ENCODE measurements at places on chromosomes 16 and 17.
A peak's percentile ranks its signal among the peaks of the same experiment; 100 is the strongest.

- DNase-seq, result no peak
Observed at GRCh38 chr16:11501632-11502031, 85.1 kb downstream of the LITAF start.

DNA sequence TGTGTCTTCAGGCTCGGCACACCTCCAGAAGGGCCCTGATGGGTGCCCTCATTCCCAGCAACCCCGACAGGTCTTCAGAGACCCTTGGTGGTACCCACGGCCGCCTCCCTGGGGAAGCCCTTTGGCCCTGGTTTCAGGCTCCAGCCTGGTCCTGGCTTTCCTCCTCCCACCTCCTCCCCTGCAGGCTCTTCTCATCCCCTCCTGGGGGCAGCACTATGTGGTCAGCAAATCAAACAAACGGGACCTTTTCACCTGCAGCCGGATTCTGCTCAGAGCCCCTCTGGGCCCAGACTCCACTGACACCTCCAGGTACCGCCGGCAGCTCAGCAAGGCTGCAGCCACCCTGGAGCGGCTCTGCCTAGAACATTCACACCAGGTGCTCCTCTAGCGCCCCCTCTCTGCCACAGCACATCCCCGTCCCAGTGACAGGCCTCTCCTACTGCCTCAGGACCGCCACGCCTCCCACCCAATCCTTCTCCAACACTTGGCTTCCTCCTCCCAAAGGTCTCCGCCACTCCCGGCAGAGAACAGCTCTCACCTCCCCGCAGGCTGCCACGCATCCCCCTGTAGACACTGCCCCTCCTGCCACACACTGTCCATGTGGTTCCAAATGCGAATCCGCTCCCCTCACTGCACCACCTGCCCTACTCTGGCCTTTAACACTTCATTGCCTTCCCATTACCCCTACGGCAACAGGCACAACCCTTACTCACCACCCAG, 12.0 kb downstream of the CORO7 start:
- DNase-seq, result no peak

DNA sequence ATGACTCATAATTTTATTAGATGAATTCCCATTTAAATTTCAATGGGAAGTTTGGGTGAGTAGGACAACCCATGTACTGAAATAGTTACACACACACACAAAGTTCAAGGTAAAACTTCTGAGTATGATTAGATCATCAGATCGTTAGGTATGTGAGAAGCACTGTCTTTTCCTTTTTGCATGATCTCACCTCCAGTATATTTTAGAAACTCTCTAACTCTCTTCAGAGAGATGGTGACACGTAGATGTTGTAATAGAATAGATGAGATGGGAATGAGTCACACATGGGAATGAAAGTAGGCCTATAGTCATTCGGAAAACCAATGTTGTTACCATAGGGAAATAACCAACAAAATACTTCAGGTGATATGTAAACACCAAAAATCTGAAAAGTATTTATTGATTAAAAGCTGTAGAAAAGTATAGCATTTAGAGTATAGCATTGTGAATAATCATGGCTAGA, 22.2 kb downstream of the KRT23 start:
- DNase-seq, result no peak

DNA sequence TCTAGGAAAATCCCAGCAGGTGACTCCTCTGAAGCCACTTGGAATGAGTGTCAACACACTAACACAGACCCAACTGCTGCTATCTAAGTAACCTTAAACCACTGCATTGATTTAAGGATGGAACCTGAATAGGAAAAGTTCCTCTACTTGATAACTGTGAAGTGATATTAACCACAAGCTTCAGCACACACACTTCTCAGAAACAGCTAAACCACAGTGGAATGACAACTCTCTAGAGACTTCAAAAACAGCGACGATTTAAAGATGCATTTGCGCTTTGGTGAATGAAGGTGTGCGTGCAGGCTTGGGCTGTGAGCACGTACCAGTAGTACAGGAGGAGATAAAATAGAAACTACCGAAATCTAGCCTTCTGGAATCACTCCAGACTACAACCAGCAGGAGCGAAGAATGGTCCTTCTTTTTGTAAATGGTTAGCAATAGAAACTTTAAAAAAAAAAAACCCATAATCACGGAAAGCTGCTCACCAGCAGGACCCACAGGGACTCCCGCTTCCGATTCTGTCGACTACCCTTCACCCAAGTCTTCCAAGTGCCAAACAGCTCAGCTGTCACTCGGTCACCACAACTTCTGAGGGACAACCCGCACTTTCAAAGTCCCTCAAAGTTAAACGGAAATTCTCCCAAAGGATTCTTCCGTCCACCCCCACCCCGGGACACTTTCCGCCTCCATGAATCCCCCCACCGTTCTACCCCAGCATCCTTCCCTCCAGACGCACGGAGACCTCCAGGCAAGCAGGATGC, 137.7 kb upstream of the CORO6 start:
- DNase-seq, result no peak

- DNase-seq, result no peak
Observed at GRCh38 chr16:49601576-49601975, 228.0 kb downstream of the C16orf78 start.

DNA sequence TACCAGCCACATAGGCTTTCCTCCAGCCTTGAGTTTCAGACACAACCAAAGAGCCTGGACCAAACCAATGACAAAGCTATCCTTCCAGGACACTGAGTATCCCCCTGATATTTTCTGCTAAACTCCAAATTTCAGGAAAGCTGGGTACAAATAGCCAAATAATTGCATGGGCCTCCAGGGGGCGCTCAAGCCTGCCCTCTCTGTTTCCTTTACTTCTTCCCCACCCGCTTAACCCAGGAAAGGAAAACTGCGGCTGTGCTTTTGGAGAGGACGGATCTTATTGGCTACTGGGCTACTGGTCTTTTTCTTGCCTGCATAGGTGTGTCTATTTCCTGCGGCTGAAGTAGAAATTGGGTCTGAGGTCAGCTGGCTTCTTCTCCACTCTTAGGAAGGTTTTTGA, 30.1 kb downstream of the GNGT2 start:
- peak; percentile 21 for DNase-seq

DNA sequence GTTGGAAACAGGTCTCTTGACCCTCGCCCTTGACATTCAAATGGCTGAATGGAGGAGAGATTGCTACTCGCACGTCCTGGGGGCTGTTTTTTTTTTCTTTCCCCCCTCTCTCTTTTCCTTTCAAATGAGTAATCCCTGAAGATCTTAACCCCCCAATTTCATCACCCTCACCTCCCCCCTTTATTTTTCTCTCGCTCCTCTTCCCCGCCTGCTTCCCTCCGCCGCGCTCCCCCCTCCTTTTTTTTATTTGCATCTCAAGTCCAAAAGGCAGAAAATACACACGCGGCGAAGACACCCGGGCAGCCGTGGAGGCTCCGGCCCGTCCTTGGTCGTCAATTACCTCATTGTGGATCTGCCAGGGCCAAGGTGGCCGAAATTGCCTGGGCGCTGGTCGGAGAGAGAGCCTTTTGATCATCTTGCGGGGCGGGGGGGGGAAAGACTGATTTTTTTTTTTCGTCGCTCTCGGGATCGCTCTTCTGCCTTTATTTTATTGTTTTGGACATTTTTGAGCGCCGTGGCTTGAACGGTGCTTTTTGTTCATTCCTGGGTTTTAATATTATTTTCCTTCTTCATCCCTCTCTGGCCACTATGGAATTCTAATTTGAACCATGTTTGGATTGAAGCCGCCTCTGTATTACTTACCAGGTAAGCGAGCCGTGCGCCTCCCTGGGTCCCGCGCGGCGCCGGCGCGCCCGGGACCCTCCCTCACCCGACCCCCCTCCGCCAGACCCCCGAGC, 57.2 kb upstream of the GSE1 start:
- peak; percentile 58 for DNase-seq

DNA sequence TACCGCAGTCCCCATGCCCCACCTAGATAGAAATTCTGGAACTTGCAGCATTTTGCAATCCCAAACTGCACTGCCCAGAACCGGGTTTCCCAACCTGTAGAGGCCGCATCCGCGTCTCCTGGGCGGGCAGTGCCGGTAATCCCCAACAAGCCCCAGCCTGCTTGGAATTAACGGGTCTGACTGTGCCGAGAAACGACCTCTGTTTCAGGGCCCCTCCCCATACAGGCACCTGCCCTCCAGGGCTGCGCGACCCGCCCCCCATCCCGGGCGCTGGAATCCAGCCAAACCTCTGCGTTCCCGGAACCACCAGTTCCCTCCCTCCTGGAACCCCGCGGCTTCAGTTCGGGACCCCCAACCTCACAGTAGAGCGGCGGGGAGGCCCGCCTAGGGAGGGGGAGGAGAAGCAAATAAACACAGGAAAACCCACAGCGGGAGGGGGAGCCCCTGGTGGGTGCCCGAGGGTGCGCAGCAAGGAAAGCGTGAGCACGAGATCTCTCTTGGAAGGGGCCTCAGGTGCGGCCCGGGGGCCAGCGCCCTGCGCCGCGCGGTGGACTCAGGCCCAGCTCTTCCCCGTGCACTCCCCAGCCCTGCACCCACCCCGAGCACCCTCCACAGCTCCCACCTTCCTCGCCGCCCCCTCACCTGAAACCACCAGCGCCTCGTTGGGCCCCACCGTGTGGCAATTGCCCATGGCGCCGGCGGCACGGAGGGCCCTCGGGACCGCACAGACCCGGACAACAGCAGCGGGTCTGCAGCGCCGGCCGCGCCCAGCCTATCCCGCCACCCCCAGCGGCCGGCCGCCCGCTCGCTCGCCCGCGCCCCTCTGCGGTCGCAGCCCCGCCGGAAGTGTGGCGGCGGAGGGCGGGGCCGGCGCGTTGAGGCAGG, at the start of gene FLOT2:
Gene FLOT2, minus strand, starts transcription at position 850 of the 885 bp plus-strand sequence. Its CDS starts 159 bp downstream, at position 691.
- DNase-seq, result peak; percentile 62

GRCh38 chr17:31517524-31517923, 126.0 kb downstream of the RAB11FIP4 start:
- DNase-seq, result no peak

DNA sequence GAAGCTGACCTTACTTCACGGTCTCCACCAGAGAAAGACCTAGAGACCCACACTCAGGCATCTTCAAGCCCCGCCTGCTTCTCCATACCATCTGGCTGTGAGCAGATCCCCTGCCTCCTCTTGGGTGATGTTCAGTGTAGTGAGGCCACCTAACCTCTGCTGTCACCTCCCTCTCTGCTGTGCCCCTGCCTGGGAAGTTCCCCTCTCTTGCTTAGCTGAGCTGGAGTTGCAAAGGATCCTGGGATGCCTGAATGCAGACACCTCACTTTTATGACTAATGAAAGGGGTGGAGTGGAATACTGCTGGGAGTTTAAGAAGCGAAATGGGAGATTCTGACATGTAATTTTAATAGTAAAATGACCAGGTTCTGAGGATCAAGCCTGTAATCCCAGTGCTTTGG, 5.8 kb downstream of the IRX3 start:
- DNase-seq, result no peak

DNA sequence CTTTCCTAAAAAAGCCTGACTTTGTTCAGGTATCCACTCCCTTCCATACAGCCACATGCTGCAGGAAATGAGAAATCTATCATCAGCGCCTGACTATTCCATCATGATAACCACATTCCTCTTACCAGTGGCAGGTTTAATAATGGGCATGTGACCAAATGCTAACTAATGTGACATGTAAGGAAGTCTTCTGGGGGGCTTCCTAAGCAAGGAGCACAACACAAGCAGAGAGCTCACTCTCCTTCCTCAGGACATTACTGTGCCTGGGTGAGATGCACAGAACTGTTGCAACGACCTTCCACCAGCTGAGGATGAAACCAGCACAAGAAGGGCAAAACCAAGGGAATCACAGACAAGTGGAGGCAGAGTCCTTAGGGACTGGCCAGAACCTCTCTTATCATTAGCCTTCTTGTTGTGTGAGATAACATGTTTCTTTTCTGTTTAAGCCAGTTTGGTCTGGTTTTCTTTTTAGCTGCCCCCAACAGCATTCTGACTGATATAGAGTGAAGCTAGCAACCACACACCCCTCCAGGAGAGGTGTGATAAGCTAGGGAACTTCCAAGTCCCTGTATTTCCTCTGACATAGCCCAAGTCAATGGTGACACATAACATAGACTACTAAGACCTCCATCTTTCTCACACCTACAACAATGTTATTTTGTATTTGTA, 16.9 kb downstream of the MYO1D start:
- no peak for DNase-seq

DNA sequence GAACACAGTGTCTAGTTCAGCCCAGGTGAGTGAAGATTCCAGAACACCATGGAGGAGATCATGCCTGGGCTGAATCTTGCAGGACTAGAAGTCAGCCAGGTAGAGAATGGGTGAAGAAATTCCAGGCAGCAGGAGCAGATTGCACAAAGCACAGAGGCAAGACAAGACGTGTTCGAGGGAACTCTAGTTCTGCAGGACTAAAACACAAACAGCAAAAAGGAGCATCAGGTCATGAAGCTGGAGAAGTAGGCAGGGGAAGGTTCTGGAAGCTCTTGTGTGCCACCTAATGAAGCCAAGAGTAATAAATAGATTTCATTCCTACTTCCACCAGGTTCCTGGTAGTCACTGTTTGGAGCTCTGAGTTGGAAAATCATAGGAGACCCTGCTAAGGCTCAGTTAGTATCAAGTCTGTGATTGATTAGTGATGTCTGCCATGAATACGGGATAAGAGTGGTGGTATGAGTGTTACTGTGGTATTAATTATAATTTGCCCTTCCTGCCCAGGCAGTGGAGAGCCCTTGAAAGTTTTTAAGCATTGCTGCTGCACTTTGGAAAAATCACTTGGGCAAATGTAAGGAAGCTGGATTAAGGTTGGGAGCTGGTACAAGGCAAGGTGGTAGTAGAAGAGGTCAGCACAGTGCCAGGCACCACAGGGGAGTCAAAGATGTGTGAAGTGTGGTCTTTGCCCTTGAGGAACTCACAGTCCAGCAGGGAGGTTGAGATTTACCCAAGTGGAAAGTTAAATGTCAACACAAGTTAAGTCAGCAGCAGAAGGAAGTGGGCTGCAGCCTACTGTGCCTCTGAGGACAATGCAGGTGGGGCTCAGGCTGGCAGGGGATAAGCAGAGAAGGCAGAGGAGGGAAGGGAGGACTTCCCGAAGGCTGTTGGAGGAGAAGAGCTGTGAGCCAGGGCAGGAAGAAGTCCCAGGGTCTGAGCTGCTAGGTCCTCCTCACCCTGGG, 13.5 kb upstream of the FOXN1 start:
- no peak for DNase-seq

GRCh38 chr16:49516382-49517036, 142.9 kb downstream of the C16orf78 start:
- DNase-seq, result no peak

- DNase-seq, result no peak
Observed at GRCh38 chr16:84583995-84584394, 33.9 kb downstream of the COTL1 start.

DNA sequence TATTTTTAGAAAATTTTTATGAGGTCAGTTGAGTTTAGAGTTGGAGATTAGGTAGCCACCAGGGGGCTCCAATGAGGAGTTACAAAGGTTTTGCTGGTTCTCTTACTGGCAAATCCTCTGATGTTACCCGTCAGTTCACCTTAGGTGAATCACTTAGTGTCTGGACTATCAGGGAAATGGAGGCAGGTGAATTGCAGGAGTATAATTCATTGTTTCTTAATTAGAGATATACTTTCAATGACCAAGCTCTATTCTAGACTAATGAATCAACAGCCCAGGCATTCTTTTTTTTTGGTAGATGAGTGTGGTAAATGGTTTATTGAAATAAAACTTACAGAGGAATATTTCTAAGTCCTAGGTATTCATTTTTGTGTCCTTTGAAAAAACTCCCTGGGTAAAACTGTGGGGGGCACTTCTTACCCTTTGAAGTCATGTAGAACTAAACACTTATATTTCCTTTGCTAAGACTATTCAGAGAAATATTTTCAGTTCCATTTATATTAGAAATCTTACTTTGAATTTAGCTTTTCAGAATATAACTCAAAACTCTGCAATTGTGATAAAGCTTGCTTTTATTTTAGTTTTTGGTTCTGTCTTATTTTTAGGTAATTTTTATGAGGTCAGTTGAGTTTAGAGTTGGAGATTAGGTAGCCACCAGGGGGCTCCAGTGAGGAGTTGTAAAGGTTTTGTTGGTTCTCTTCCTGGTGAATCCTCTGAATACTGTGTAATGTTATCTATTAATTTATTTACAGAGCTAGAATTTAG, 17.7 kb downstream of the PSMD11 start:
- DNase-seq, result peak; percentile 44
